ENCODE measurements at places on chromosomes 12 and 14. TPM values are rescaled to one million over a fixed set of nuclear protein-coding genes. Genes with fewer than 3 reads are reported as not detected.

DNA sequence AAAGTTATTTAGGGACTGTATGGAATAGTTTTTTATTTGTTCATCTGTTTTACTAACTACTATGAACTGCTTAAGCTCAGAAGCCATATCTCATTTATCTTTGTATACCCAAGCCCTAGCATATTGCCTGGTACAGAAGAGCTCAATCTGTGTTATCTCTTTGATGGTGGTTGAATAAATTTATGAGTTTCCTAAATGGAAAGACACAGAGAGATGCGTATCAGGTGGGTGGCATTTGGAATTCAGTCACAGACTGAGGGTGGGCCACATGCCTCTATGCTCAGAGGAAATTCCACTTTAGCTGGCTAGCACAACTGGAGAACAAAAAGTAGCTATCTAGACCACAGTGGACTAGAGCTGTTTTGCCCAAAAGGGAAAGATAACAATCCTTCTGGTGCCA lies 145.5 kb downstream of the SLC6A15 start:
- DNase-seq = no peak

- DNase-seq = no peak
Observed at GRCh38 chr14:38553586-38553985, 297.7 kb upstream of the CLEC14A start.

DNA sequence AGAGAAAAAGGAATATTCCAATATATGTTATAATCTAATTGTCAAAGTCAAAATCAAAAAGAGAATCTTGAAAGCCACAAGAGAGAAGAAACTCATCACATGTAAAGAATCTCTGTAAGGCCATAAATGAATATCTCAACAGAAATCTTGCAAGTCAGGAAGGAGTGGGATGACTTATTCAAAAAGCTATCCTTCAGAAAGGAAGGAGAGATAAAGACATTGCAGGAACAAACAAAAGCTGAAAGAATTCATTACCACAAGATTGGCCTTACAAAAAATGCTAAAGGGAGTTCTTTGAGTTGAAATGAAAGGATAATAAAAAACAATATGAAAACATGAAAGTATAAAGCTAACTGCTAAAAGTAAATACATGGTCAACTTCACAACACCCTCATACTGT lies 286.8 kb downstream of the LRIG3 start:
- no peak for DNase-seq

DNA sequence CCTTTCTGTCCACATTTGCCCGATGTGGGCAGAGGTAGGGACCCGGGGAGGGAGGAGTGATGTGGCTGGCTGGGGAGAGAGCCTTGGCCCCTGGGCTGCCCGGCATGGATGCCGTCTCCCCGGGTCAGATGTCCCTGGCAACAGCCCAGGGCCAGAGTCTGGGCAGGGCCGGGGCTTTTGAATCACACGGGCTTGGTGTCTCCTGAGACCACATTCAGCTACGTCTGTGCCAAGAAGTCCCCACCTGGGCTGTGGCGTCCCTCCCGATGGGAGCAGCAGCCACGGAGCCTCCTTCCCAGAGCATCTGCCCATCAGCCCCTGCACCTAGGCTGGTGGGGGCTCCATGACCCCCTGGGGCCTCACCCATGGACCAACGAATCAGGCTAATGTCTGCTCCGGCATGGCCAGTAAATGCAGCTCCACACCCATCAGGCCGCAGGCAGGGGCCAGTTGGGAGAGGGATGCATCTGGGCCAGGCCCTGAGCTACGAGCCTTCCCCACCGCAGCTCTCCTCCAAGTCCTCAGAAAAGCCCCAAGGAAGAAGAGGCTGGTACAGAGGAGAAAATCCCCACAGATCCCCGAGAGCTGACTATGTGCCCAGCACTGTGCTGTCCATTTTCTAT lies 109.4 kb downstream of the RFLNA start:
- no peak for DNase-seq

DNA sequence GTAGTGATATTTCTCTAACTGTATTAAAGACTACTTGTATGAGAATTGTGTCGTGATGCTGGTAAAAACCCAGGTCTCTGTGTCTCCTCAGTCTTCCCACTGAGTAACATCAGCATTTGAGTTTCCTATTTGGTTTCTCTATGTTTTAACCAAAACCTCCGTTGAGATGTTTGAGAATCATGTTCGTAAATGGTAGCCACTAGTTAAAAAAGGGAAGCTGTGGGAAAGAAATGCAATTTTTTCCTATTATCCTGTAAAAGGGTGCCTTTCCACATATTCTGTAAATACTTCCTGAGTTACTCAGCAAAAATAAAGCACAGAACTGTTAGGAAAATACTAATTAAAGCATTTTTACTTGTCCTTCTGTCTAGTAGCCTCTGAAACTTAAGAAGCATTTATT lies 7.0 kb downstream of the CLEC1B start:
- DNase-seq = no peak

DNA sequence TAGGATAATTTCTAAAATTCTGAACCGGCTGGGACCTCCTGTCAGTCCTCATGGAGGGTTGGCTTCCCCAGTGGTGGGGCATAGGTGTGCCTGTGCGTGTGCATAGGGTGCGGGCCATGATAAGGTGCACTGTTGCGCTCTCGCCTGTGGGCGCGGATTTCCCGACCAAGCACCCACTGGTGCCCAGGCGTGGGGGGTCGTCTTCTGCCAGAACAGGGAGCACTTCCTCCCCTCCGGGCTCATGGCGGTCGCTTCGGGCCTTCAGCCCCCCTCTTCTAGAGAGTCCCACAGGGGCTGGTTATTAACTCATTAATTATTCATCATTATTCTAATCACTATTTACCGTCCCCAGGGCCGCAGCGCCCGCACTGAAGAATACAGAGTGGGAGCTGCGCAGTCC lies 2.8 kb downstream of the C1QL4 start:
- no peak for DNase-seq

SCARB1 gene
- total RNA-seq = 31.2 TPM

GRCh38 chr12:100447381-100447780 lies 26.3 kb upstream of the NR1H4 start:
- DNase-seq = no peak

- no peak for DNase-seq
Observed at GRCh38 chr14:77717608-77718305, 9.9 kb downstream of the SLIRP start.

CDH24 gene
- total RNA-seq = 4.8 TPM

DNA sequence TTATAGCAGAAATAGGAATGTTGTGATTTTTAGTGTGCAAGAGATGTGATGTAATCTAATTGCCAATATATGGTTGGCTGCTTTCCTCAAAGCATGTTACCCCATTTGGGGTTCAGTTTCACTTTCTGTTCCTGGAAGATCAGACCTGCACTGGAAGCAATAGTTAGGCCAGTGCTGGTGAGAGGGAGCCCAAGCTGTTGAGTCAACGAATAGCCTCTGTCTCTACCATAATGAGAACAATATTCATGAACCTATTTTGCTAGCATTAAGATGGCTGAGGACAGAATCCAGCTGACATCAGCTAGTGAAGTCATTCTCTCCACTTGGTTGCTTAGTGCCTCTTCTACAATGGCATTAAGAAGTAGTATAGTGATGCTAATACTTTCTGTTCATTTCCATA lies 379.9 kb upstream of the DCN start:
- DNase-seq = no peak

DNA sequence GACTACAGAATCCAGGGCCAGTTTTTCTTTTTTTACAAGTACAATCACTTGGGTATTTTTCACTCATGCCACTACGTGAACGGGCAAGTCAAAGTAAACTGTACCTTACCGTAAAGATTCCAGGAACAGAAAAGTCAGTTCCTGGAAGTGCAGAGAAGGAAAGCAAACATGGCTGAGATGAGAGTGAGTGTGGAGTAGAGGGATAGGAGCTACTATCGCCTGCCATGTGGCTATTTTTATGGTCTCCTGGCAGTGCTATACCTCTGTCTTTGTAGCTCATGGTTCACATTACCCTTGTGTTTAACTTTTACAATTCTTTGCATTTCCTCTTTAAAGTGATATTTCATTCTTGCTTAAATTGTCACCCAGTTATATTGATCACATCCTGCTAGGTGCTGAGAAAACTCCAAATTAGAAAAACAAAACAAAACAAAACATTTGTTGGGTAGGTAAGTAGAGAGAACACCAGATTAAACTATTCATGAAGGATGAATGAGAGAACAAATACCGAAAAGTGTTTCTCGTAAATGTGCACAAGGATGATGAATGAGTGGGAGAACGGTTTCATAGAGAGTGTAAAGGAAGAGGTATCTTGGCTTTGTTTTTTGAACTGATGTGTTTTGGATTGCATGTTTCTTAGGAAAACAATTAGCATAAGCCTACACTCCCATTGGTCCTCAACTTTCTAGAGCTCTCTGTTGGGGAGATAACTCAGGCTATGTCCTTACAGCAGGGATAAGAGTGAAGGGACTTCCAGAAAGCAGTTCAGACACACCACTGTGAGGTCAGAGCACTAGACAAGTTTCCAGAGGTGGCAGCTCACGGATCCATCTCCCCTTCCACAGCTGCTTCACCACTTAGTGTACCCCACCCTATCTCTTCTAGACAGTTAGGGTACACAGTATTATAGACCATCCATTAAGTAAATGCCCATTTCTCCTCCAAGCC lies 163.7 kb downstream of the IPO8 start:
- no peak for DNase-seq

DNA sequence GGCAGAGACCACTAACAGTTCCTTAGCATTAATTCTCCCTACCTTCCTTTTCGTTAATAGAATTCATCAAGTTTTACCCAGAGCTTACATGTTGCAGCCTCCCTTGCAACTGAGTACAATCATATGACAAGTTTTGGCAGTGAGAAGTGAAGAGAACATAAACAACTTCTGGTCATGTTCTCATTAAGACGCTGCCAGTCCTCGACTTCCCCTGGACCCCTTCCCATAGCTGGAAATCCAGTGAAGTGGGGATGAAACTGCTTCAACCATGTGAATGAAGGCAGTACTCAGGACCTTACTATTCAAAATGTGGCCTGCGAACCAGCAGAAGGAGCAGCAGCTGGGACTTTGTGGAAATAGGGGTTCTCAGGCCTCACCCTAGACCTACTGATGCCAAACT lies 133.9 kb downstream of the SPTSSA start:
- DNase-seq = no peak

HOXC4 gene
- total RNA-seq = not detected

DDX51 gene
- total RNA-seq = 18.7 TPM

DNA sequence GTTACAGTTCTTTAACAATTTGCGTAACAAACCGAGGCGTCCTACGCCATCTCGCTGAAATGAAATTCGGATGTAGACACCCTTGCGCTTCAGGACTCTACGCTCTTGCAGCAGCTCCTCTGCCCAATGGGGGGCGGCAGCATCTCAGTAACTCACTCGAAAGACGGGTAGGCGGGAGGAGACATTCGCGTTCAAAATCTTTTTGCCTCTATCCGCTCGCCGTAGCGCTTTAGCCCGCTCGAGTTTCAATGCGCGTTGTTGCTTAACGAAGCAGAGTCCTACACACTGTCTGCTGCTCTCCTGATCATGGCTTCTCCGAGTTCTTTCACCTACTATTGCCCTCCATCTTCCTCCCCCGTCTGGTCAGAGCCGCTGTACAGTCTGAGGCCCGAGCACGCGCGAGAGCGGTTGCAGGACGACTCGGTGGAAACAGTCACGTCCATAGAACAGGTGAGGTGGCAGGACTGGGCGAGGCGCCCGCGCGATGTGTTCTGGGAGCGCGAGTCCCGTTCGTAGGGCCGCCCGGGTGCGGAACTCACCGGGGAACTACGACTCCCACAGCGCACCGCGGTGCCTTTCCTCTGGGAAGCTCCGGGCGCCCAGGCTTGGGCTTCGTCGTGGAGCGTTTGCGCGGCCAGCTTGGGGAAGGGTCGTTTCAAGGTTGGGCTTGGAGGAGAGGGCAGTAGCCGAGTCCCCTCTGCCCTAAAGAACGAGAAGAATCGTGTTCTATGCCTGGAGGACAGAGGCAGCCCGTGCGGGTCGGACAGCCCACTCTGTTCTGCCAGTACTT lies at the start of gene FNTB:
Gene FNTB, plus strand, starts transcription at position 248 of the 790 bp plus-strand sequence. Its CDS starts 59 bp downstream, at position 307.
- DNase-seq = peak; percentile 97

- DNase-seq = no peak
Observed at GRCh38 chr12:94103986-94104385, 44.4 kb upstream of the PLXNC1 start.

VRK1 gene
- total RNA-seq = 19.4 TPM

DNA sequence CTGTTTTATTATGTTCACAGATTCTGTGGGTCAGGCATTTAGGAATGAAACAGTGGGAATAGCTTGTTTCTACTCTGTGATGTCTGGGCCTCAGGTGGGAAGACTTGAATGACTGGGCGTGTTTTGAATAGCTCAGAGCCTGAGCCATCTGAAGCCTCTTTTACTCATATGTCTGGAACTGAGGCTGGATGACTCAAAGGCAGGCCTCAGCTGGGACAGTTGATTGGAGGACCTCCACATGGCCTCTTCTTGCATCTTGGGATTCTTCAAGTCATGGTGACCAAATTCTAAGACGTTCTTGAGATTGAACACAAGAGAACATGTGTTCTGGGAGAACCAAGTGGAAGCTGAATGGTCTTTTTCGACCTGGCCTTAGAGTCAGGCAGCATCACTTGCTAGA lies 45.8 kb upstream of the TBX3 start:
- DNase-seq = no peak

- DNase-seq = peak; percentile 62
Observed at GRCh38 chr14:54652188-54652587, 85.3 kb downstream of the SAMD4A start.

DNA sequence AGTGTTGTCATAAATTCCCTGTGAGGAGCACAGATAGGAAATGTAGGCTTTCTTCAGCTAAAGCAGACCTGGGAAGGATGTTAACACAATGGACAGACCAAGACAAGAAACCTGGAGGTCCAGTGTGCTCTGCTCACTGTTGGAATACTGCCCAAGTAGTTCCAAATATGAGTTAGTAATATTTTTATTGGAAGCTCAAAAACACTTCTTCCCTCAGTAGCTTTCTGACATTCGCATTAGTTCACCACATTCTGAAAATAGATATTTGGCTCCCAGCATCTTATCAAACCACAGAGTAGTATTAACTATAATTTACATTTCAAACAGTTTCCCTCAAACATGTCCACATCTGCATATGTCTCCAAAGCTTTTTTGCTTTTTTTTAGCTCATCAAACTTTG lies 74.8 kb upstream of the PYGL start:
- no peak for DNase-seq

DNA sequence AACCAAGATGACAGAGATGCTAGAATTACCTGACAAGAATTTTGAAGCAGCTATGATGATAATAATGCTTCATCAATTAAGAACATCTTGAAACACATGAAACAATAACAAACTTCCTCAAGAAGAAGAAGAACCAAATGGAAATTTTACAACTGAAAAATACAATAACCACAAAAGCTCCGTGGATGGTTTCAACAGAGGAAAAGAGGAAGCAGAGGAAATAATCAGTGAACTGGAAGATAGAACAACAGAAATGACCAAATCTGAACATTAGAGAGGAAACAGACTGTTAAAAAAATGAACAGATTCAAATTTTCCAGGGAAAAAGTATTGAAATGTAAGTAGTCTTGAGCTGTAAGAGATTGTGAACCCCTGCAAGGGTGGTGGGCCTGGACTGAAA lies 62.8 kb upstream of the SLC35F4 start:
- DNase-seq = no peak

GRCh38 chr14:38255673-38256532 lies at the start of gene CLEC14A:
TSS of gene CLEC14A (minus strand) at chr14:38256093. CDS start at chr14:38256022, 71 bp downstream.
- DNase-seq = peak; percentile 27

Data from mucosa of descending colon (tissue), 3 donors.